ENCODE measurements at places on chromosomes 6 and 20.

DNA sequence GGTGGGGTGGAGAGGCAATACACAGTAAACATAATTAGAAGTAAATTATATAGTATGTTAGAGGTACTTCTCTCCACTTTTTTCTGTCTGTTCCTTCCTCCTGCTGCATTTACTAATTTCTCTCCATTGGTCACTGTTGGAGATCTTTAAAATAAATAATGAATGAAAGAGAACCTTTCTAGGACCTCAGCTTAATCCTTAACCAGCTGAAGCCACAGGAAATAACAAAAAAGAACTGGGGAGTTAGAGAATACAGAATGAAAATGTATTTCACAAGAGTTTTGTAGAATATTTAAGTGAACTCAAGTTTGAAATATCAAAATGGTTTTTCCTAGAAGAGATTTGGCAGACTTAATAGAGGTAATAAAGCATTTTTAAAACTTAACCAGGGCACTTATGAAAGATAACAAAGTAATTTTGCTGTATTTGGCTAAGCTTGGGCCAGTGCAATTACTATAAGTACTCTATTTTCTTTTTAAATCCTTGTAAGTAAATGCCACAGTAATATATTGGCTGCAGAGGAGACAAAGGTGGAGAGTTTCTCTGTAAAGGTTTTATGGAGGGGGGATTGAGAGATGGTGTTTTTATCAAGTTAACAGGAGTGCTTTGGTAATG lies 405.0 kb downstream of the CDKAL1 start:
- DNase-seq, result no peak

DNA sequence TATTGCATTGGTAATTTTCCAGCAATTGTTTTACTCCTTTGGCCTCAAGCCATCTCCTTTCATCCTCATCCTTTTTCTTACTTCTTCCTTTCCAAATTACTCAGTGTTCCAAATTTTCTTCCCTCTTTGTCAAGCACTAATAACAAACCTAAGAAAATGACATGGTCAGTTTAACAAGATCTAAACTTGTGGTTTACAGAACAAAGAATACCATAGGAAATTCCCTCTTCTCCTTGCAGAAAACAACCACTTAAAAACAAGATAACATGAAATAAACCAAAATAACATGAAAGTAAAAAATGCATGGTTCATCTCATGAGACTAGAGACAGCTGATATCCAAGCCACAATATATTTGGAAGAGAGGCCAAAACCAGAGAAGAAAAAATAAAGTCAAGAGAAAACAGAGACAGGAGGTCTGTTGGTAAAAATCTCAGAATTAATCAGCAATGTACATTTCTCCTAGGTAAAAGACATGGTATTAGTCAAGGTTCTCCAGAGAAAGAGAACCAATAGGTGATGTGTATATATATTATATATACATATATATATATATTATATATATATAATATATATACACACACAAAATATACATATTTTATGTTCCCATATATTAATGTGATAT lies 51.0 kb upstream of the SENP6 start:
- DNase-seq, result no peak

GRCh38 chr6:84360039-84360438 lies 132.6 kb upstream of the CEP162 start:
- DNase-seq, result no peak

GRCh38 chr6:13494137-13494536 lies 6.7 kb upstream of the GFOD1 start:
- no peak for DNase-seq

DNA sequence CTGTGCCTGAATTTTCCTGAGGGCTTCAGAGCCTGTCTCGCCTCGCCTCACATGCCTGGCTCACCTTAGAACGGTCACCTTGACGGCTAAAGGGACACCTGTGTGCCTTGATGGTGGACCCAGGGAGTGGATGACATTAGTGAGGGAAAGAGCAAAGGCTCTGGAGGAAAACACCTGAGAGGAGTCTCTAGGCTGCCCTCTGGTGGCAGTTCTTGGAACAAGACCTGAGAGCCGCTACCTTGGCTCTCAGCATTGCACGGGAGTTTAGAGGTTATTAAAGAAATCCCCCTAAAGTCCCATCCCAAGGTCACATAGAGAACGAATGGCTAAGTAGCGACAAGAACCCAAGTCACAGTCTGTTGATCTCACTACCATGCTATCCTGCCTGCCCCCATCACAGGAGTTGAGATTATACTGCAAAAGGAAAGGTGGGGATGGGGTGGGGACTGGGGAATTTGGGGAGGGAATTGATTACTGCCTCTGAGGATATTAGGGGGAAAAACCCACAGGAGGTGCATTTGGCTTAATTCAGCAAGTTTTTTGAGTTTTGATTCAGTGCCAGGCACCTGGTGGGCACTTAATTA lies 7.9 kb upstream of the CDSN start:
- DNase-seq, result peak; percentile 24

- peak; percentile 66 for DNase-seq
Measured at GRCh38 chr6:40788661-40789655, 201.8 kb upstream of the LRFN2 start.

- DNase-seq, result no peak
Measured at GRCh38 chr6:159679091-159680077, 13.7 kb downstream of the SOD2 start.

DNA sequence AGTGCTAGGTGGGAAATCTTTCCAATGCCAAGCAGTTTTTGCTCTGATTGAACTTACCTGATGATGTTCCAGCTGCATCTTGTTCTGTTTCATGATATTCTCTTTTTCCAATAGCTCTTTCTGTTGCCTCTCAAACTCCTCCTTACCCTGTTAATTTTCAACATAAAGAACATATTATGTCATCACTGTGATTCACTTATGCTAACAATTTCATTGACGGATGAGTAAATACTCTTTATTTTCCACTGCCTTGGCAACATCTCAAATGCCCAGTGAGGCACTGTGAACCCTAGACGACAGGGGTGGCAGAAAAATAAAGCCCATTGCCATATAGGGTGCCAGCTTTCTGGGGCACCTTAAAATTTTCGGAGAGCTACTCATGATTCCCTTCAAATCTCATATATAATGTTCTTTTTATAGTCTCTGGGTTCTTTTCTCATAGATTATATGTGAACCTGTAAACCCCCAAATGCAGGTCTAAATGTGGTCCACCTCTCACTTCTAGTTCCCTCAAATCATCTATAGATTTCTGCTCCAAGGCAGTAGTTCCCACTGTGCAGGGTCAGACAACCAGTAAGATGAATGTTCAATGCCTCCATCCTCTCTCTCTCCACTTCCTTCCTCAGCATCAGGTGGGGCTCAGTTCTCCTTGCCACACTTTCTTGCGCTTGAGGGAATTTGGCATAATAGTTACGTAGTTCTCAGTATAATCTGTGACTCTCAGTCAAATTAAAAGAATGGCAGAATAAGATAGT lies 44.1 kb downstream of the NEDD9 start:
- DNase-seq, result no peak

DNA sequence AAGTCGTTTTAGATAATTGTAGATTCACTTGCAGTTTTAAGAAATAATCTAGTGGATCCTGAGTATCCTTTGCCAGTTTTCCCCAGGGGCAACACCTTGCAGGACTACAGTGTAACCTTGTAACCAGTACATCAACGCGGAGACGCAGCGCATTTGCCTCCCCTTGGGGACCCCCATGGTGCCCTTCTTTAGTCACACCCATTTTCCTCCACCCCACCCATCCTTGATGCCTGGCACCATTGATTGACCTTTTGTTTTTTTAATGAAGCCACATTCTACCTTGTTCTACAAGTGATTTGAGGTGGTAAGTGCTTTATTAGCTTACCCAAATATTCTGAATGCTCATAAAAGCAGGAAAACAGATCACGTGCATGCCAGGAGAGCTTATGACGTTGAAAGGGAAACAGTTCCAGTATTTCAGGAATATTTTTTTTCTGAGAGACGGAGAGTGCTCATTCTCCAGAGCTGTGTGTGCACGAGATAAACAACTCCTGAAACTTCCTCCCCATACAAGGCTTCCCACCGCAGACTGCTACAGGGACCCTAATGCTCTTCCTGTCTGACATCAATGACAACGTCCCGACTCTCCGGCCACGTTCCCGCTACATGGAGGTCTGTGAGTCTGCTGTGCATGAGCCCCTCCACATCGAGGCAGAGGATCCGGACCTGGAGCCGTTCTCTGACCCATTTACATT lies 35.7 kb downstream of the CDH26 start:
- no peak for DNase-seq

DNA sequence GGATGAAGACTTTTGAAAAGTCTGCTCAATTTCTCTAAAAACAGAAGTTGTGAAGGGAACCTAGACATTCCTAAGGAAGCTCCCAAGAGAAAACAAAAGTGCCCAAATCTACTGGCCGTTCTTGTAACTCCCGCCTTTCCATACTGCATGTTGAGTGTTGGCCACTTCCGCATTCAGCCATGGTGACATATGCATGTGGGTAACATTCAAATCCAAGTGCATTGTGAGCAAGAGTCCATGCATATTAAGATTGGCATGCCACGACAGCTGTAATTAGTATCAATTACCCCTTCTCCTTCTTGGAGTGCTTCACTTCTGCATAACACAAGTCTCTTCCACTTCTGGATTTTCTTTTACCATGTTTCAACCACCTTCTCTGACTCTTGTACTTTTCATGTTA lies 8.4 kb downstream of the SLC35D3 start:
- no peak for DNase-seq

DNA sequence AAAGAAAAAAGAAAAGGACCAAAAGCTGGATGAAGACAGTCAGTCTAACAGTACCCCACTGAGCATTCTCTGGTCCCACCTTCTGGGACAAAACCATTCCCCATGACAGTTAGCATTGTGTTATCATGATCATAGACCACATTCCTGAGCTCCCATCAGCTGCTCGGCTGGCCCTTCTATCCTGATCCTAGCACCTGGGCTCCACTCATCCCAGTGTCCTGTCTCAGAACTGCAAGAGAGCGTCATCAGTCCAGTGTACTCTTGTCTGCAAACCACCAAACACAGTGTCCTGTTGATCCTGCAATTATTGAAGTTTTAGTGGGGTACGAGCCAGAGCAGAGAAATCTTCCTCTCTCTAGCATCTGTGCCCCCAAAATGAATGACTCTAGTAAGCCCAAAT lies 16.0 kb upstream of the TAAR1 start:
- DNase-seq, result no peak

GRCh38 chr20:51456511-51457509 lies 85.7 kb downstream of the NFATC2 start:
- peak; percentile 93 for DNase-seq

DNA sequence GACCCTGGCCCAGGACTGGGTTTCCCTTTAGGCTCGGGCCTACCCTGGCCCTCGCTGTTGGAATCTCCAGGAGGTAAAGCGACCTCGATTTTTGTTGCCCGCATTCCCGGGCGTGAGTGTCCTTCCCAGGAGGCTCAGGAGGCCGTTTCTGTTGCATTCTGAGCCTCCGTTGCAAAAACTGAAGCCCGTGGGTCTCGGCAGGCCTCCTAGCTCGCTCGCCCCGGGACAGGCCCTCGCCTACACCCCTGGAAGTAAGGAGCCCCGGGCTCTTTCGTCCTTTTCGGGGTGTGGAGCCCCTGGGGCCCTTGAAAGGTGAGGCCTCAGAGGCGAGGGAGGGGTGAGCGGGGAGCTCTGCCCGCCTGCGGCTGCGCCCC lies 2.3 kb downstream of the NR2E1 start:
- DNase-seq, result no peak

DNA sequence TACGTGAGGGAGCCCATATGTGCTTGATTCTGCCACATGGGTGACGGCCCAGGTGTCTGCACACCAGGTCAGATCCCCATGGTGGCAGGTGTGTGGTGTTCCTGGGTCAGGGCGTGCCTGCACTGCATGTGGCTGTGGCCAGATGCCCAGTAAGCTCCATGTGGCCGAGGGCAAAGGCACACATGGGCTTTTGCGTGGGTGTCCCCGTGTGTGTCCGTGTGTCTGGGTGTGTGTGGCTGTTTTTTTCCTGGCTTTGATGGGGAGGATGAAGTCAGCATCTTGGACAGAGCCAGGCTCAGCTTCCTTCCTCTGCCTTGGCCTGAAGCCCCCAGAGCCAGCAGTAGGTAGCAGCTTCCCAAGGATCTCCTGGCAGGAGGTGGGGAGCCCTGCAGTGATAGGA lies 1.5 kb upstream of the TNXB start:
- DNase-seq, result no peak

DNA sequence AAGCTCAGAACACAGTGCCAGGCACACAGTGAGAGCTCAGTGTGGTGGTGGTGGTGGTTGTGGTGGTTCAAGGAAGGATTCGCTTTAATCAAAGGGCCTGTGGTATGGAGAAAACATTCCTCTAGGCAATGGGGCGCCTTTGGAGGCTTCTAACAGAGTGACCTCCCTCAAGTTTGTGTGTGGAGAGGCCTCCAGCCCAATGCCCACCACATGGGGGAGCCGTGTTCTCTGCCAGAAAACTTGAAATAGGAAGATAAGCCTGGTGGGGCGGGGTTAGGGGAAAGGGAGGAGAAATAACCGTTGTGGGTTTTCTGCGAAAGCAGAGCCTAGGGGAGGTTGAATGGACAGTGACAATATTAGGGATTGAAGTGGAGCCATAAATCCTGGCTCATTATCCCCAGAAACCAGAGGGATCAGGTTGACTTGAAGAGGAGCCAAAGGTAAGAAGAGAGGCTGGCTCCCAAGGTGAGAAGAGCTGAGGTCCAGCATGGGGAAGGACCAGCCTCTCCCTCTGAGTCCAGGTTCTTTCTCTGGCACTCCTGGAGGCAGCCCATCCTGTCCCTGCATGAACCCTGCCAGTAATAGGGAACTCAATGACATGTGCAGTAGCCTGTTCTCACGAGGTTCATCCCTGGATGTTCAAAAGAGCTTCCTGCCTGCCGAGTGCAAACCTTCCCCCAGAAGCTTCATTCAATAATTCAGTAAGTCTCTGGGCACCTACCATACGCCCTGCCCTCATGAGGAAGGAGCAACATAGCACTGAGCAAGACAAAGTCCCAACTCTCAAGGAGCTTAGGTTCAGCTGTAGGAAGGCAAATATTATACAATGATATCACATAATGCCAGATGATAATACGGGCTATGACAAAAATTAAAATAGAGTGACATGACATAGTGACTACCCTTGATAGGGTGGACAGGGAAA lies 51.4 kb downstream of the TGM2 start:
- DNase-seq, result no peak

DNA sequence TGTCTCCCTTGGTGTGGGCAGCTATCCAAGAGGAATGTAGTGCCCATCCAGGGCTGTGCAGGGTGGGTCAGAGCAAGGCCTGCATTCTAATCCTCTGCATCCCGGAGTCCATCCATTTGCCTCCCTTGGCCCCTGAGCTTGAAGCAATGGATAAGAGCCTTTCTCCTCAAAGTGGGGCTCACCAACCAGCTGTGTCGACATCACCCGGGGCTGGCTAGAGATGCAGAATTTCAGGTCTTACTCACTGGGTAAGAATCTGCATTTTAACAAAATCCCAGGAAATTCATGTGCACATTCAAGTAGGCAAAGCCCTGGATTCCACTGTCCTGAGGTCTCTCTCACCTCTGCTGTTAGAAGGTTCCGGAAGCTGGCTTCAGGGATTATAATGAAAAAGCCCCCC lies 95.3 kb downstream of the MDGA1 start:
- DNase-seq, result no peak

Measured in right lung (tissue), 10 donors.